ENCODE measurements at places on chromosomes 13 and 19.

DNA sequence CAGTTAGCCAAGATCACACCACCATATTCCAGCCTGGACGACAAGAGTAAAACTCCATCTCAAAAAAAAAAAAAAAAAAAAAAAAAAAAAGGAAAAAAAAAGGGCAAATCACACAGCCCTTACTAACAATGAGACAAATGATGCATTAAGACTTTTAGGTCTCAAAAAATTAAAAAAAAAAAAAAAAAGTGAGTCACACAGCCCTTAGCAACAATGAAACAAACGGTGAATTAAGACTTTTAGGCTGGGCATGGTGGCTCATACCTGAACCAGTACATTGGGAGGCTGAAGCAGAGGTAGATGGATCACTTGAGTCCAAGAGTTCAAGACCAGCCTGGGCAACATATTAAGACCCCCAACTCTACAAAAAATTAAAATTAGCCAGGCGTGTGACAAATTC is 32.4 kb upstream of the EIF3G start:
- no peak for DNase-seq

- no peak for DNase-seq
Observed at GRCh38 chr19:13952931-13953531, 722 bp downstream of the DCAF15 start.

DNA sequence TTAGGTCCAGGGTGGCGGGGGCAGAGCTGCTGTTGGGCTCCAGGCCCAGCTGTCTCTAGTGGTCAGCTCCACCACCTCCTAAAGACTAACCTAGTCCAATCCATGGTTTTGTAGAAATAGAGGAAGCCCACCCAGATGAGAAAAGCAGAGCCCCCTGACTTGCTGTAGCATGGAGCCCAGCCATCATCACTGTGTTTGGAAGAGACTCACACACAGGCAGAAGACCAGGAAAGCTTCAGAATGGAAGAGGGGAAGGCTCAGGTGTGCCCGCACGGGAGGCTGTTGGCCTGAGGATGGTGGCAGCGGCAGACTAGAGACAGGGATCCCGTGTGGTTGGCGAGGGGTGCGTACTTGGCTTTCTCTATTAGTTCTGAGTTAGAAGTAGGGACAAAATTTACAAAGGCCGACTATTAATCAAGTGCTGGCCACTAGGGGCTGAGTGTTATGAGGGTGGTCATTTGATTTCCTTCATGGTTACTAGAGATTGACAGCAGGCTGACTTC is 193.2 kb upstream of the SOX1 start:
- DNase-seq: no peak

DNA sequence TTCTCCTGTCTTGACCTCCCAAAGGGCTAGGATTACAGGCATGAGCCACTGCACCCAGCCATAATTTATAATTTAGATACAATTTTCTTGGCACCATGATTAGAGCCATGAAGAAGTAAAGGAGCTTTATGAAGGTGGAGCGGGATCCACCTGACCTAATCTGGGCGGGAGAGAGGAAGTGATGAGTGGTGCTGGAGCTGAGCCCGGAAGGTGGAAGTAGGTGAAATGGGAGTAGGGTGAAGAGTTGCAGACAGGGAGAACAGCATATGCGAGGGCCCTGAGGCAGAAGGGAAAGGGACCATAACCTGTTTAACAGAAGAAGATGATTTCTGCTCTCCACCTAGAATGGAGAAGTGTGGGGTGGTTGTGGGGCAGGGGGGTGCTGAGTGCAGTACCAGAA is 4.2 kb downstream of the BLOC1S3 start:
- DNase-seq: no peak

DNA sequence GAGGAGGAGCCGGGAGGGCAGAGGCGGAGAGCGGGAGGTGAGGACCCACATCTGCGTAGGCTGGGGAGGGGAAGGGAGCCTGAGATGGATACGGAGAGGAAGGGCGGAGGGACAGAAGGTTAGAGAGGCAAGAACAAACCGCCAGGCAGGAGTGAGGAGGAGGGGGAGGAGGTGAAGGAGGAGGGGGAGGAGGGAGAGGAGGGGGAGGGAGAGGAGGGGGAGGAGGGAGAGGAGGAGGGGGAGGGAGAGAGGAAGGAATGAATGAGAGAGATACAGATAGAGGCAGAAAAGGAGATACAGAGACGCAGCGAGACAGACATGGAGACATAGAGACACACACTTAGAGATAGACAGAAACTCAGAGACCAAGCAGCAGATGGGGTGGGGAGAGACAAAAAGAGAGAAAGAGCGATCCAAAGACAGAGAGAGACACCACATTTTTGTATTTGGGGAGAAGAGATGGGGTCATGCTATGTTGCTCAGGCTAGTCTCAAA is 782 bp upstream of the CA11 start:
- DNase-seq: no peak

GRCh38 chr19:2059422-2060201 is 8.6 kb upstream of the MKNK2 start:
- no peak for DNase-seq

DNA sequence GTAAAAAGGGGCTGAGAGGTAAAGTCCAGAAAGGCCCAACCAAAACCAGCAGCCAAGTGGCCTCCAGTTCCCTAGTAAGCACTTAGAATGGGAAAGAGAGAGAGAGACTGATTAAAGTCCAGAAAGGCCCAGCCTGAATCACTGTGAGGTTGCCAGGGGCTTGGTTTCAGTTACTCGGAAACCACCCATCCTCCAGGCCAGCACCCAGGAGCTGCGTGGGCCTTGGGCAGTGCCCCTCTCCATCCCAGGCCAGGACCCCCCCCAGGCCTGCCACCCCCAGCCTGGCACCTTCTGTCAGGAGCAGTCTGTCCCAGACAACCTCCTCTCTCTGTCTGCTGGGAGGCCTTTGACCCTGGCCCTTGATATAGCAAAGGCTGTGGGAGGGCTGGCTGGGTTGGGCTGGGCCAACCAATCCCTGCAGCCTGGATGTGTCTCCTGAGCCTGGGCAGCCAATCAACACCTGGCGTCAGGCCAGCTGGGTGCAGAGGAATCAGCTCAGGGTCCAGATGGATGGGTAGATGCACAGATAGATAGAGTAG is at the start of gene CYP4F2:
CYP4F2 (minus strand) TSS at position 337 of the 539 bp plus-strand sequence. CDS start 463 bp downstream, outside the sequence.
- DNase-seq: no peak

Data from mesothelial cell of epicardium (in vitro differentiated cells).